ENCODE measurements at places on chromosomes 12 and 14. TPM values are rescaled to one million over a fixed set of nuclear protein-coding genes. Genes with fewer than 3 reads are reported as not detected.
A peak's percentile ranks its signal among the peaks of the same experiment; 100 is the strongest.

DNA sequence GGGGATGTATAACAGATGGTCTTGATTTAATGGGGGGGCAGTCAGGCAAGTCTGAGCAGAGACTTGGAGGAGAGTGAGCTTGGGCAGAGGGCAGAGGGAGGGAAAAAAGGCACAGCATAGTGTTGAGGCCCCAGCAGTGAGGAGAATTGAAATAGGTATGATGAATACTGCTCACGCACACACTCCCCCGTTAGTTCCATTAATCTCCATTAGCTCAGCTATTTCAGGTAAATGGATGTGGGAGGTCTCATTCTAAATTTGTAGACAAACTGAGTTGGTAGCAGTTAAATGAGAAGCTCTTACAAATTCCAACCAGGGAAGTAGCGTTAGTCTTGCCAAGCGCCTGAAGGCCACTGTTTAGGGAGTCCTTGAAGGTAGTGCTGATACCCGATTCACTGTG is 66.7 kb upstream of the STON2 start:
- no peak overlapping the region for H3K27ac ChIP-seq
- H3K4me1 ChIP-seq: peaks cover 7% of the 10 kb centered on the region
- no peak for DNase-seq
- no peak overlapping the region for H3K4me3 ChIP-seq
- no peaks in the 10 kb centered on the region for H3K27me3 ChIP-seq
- no peaks in the 10 kb centered on the region for H3K36me3 ChIP-seq

DNA sequence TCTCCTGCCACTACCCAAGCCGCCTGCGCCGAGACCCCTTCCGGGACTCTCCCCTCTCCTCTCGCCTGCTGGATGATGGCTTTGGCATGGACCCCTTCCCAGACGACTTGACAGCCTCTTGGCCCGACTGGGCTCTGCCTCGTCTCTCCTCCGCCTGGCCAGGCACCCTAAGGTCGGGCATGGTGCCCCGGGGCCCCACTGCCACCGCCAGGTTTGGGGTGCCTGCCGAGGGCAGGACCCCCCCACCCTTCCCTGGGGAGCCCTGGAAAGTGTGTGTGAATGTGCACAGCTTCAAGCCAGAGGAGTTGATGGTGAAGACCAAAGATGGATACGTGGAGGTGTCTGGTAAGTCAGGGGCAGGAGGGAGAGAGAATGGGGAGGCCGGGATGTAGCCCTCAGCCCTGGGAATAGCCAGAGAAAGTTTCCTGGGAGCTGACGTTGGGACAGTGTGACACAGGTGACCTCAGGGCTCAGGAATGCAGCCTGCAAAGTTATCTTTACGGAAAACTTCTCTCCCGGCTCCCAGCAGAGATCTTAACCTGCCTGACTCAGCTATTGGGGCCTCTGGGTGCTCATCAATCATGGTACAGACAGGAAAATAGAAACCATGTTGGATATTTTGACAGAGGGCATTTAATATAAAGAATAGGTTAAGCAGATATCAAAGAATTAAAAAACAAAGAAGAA is 747 bp downstream of the HSPB8 start:
- peak overlapping the region; percentile 94 for H3K27ac ChIP-seq
- peak overlapping the region; percentile 49 for H3K4me3 ChIP-seq
- H3K36me3 ChIP-seq: no peaks in the 10 kb centered on the region
- peak; percentile 84 for DNase-seq

NTF3 gene
- not detected for total RNA-seq

DNA sequence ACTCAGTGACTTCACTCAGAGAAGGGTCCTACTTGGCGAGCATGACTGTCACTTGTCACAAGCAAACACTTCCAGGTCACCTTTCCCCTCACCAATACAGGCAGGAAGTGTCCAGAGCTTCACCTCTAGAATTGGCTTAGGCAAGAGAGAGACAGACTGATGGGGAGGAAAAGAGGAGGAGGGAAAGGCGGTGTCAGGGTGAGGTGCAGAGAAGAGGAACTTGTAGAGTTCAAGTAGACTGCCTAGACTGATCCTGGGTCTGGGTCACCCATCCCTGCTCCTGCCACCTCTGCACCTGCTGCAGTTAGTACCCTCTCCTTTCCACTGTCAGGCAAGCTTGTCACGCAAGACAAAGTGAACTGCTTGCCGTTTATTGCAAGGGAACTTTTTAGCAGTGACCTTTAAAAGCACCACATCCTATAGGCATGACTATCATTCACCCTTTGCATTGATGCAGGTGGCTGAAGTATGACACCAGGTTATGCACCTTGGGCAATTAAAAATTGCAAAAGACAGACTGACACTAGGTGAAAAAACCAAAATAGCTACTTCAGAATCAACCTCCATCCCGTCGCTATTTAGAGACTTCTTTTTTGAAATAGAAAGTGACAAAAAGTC is 292.4 kb downstream of the SYT1 start:
- no peak overlapping the region for H3K4me3 ChIP-seq
- H3K36me3 ChIP-seq: no peaks in the 10 kb centered on the region
- H3K27me3 ChIP-seq: no peaks in the 10 kb centered on the region
- H3K4me1 ChIP-seq: no peaks in the 10 kb centered on the region
- no peak overlapping the region for H3K27ac ChIP-seq

DNA sequence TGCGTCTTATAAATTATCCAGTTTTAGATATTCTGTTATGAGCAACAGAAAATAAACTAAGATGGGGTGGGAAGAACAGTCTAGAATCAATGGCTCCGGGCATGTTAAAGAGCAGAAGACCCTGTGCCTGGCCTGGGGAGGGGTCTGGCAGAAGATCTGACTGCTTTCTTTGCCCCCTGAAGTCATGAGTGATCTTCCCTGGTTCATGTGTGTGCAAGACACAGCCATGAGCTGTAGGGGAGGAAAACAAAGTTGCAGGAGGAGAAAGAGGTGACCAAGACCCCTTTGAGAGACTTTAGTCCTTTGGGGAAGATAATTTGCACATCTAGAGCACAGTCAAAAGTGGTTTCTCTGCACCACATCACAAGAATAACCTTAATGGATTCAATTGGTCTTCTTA is 4.8 kb downstream of the LACRT start:
- H3K27ac ChIP-seq: no peak overlapping the region
- H3K4me3 ChIP-seq: no peak overlapping the region
